ENCODE measurements at places on chromosomes 1 and 21. TPM values are rescaled to one million over a fixed set of nuclear protein-coding genes. Genes with fewer than 3 reads are reported as not detected.

VASH2 gene
- polyA plus RNA-seq: 26.7 TPM

SLC6A9 gene
- 6.2 TPM for polyA plus RNA-seq

GRCh38 chr1:31781756-31782371 lies 17.7 kb upstream of the ADGRB2 start:
- DNase-seq: no peak

DNA sequence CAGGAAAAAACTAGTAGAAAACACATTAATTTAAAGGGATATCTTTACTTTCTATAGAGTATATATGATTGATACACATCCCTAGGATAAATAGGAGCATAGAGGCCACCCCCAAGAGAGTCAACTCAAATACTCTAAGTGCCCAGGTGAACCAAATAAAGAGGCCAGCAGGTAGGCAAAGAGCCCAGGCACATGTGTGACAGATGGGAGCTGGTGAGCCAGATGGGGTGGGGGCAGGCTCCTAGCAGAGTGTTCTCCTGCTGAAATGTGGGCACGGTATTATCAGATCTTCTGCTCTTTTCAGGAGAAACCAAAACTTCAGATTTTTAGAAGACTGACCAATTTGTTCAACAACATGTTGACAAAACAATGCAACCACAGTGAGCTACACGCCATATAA lies 333.4 kb upstream of the PKN2 start:
- no peak for DNase-seq

DNA sequence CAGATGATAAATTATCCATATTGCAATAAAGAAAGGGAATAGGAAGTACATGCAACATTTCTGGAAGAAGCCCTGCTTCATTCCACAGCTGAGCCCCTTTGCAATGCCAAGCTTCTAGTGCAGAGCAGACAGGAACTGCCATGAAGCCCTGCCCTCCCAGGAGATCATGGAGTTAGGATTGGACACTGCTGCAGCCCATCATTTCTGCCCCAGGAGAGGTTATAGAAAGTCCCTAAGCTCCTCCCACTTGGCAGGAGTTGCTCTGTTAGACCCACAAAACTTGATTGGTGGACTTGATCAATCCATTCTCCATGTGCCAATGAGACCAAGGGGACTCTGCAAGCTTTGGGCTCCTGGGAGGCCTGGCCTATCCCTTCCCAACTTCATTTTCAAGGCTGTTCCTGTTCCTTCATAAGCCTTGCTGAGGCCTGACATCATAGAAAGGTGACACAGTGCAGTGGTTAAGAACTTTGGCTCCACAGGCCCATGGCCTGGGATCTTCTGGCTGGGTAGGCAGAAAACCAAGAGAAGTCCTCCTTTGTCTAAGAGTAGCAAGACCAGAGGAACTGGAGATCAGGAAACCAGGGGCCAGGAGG lies 1.3 kb upstream of the LAPTM5 start:
- DNase-seq: no peak

GRCh38 chr1:204493145-204493983 lies 1.2 kb downstream of the PIK3C2B start:
- DNase-seq: no peak

GRCh38 chr1:55143684-55144083 lies 71.5 kb downstream of the USP24 start:
- DNase-seq: no peak

DNA sequence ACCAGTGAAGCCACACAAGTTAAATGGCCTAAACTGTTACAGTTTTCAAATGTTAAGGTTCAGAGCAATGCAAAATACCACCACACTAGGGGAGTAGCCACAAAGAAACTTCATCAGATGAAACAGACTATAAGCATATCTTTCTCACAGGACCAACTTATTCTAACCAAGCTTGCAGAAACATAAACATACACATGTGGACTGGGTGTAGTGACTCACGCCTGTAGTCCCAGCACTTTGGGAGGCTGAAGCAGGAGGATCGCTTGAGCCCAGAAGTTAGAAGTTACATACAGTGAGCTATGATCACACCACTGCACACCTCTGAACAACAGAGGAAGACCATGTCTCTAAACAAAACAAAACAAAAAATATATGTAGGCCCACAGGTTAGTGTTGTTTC lies 17.3 kb downstream of the WDR47 start:
- no peak for DNase-seq
